ENCODE measurements at places on chromosomes 1 and 21.

GRCh38 chr1:224392411-224393249, 36.0 kb downstream of the CNIH4 start:
- no peak for DNase-seq

DNA sequence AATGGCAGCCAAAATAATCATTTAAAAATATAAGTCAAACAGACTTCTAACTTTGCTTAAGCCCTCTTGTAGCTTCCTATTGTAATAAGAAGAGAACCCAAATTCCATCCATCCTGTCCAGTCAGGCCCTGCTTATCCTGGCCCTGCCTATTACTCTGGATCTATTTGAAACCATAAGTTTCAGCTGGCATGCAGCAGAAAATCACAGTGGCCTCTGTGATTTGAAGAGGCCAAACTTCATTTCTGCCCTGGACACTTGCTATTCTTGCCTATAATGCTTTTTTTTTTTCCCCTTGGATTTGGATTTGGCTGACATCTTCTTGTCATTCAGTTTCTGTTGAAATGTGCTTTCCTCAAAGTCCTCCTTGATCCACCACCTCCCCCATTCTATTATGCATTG, 642.8 kb downstream of the USP25 start:
- DNase-seq = no peak

- DNase-seq = no peak
These were observed 1.1 kb upstream of the GJB3 start for GRCh38 chr1:34779962-34780361.

DNA sequence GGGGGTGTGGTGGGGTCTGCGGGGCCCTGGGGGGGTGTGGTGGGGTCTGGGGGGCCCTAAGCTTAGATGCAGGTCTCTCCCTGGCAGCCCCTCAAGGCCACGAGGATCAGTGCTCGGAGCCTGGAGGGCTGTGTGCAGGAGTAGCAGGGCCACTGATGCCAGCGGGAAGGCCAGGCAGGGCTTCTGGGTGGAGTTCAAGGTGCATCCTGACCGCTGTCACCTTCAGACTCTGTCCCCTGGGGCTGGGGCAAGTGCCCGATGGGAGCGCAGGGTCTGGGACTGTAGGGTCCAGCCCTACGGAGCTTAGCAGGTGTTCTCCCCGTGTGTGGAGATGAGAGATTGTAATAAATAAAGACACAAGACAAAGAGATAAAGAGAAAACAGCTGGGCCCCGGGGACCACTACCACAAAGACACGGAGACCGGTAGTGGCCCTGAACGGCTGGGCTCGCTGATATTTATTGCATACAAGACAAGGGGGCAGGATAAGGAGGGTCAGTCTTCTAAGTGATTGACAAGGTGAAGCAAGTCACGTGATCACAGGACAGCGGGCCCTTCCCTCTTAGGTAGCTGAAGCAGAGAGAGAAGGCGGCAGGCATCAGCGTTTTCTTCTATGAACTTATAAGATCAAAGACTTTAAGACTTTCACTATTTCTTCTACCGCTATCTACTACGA, 8.7 kb downstream of the RNF223 start:
- no peak for DNase-seq

GRCh38 chr21:35925497-35925896, 134.8 kb downstream of the SETD4 start:
- DNase-seq = no peak

DNA sequence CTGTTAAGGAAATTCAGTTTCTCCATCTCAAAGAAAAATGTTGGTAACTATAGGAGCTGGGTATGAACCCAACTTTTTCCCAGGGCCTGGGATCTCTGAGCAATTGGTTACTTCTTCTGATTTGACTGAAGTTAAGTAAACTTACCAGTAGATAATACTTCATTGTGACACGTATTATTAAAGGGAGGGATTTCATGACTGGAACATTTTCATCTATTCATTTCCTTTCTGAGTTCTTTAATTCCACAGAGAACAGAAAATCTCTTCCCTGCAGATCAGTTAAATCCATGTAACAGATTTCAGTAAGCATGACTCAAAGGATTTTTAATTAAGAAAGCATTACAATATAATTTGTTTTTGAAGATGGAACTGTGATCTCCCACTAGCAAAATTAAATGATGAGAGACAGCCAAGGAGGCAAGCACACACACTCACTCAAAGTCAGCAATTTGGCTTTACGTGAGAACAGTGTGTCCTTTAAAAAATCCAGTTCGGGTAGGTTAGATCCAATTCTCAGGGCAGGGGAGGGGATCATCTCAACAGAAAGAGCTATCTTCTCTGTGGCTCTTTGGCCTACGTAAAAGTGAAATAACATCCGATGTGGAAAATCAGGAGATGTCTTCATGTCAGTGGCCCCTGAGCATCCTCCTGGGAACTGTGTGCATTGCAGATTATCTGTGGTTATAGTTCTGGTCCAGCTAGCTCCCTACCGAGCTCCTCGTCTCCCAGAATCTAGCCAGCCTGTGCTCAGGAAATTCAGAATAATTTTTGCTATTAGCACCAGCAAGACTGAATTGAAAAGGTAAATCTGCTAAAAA, 10.8 kb upstream of the MYOC start:
- DNase-seq = no peak

- DNase-seq = no peak
These were observed 65.9 kb downstream of the LAMC2 start for GRCh38 chr1:183251959-183252450.

GRCh38 chr1:160209321-160210046, 4.3 kb downstream of the PEA15 start:
- DNase-seq = no peak

DNA sequence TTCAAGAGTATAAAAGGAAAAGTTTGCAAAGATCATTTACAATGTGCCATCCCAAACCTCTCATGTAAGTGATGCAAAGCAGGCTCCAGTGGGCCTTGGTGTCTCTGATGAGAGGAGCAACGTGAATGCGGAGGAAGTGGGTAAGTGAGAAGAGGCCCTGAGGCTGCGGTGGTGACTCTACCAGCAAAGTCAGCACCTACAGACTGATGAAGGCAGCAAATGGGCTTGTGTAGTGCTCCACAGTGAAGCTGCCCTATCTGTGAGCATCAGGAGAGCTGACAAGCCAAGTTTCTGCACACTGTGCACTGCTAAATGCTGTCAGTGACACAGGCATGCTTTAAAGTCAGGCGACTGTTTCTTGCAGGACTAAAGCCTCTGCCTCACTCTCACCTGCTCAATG, 15.6 kb upstream of the RAP1A start:
- peak; percentile 90 for DNase-seq

GRCh38 chr1:43388613-43389012, 987 bp downstream of the MED8 start:
- DNase-seq = no peak

- no peak for DNase-seq
These were observed 41.2 kb upstream of the KLF17 start for GRCh38 chr1:44077421-44077820.

DNA sequence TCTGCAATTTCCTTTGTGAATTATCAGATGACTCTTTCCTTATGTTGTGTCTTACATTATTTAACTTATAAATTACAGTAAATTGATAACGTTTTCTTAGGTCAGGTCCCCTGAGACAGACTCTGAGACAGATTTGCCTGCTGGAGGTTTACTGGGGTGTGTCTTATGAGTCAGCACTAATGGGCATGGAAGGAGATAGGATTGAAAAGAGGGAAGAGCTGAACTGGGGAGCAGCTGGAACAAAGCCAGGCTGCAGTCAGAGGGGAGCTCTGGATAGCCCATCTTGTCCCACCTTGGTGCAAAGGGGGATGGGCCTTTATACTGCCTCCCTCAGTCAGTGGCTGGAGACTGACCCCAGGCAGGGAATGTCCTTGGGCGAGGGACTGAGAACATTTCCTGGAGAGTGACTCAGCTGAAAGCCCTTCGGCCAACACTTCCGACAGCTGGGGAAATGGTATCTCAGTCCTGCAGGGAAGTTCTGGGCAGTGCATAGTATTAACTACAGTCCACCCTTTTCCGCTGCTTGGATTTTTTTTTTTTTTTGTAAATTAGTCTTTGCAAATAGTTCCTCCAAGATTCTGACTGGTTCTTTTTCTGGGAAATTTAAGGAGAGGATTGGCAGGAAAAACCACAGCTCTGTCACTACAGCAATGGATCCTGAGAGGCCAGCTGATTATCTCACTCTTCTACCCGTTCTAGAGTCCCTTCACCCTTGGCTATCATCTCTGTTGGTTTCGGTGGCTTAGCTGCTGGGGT, 39.1 kb upstream of the CDC42BPA start:
- DNase-seq = no peak

- DNase-seq = no peak
These were observed 3.5 kb downstream of the PAPPA2 start for GRCh38 chr1:176466514-176466913.

- DNase-seq = no peak
These were observed 28.5 kb upstream of the PRELP start for GRCh38 chr1:203447151-203447550.

GRCh38 chr1:62796221-62796620, 12.3 kb downstream of the ATG4C start:
- DNase-seq = no peak

GRCh38 chr1:95957748-95958147, 723.7 kb downstream of the RWDD3 start:
- DNase-seq = no peak

- no peak for DNase-seq
These were observed 435.7 kb upstream of the RUNX1 start for GRCh38 chr21:35484851-35485250.

DNA sequence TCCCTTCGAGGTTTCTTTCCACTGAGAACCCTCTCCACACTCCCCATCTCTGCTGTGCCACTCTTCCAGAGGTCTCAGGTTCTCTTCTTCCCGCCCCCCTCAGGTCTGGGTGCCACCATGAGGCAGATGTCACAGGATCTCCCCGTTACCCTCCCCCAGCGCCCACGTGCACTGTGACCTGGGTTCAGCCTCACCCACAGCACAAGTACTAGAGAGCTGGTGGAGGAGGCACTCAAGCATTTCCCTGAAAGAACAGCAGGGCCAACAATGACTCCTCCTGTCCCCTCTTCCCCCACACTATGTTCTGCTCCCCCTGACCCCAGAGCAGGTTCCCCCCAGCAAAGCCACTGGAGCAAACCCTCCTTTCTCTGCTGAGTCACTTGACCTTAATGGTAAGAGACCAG, 14.3 kb downstream of the PLEKHA6 start:
- DNase-seq = no peak

DNA sequence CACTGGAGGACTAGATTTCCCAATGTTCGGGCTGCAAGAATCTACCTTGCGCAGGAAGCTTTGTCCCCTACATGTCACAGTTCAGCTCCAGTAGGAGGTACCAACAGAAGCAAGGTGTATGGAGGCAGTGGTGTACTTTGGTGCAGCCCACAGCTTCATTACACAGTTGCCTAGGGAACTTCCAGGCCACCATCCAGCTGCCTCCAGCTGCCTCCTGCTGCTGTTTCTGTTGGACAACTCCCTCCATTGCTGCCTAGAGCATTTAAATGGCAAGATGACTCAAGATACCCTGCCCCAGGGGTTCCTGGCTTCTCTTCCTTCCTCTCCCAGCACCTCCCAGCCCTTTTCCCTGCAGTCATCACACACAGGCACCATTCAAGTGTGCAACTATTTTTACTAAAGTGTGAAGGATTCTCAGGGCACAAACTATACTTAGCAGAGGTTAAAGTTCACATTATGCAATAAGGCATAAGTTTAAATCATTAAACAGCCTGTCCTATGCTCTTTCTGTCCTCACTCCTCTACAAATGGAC, 39.0 kb upstream of the ATP1A1 start:
- DNase-seq = no peak

DNA sequence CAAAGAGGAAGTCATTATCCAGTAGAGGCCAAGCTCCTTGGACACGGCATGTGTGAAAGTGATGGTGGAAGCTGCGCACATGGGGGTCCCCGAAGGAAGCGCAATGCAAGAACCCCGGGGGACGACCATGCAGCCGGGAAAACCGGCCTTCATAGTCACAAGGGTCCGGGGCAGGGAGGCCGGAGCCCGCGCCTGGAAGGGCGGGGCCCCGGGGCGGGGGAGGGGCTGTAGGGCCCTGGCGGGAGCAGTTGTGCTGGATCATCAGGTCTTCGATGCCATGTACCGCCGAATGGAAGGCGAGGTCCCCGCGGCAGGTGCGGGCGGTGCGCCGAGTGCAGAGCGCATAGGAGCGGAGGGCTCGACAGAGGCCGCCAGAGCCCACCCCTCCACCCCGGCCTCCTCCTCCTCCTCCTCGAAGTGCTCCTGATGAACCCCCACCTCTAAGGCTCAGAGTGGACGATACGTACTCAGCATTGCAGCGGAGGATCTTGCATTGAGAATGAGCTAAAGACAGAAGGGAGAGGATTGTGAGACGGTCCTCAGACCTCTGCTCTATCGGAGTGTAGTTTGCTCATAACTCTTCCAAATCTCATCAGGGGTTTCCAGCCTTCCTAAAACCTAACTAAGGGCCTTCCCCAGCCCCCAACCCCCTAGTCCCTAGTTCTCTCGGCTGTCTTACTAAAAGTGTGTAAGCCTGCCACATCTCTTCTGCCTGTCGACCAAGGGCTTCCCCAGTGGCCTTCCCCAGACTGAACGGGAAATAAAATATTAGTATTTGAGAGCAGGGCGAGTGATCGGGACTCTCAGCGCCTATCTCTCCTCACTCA, 2.1 kb downstream of the HJV start:
- DNase-seq = no peak

GRCh38 chr1:240663169-240663879, 51.4 kb upstream of the GREM2 start:
- no peak for DNase-seq

GRCh38 chr1:7012461-7012924, 227.2 kb downstream of the CAMTA1 start:
- no peak for DNase-seq

- peak; percentile 58 for DNase-seq
These were observed 1.1 kb upstream of the CACYBP start for GRCh38 chr1:174998569-174999215.

GRCh38 chr1:85583611-85584263, 3.2 kb downstream of the CCN1 start:
- no peak for DNase-seq

DNA sequence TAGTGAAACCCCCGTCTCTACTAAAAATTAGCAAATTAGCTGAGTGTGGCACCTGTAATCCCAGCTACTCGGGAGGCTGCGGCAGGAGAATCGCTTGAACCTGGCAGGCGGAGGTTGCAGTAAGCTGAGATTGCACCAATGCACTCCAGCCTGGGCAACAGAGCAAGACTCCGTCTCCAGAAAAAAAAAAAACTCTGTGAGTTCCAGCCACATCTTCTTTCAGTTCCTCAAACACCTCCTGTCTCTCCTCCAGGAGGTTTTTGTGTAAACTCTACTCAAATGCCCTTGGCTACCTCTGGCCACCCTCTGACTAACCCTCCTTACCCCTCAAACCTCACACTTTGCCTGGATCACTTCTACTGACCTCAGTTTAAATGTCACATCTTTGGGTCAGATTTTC, 38.1 kb downstream of the RCSD1 start:
- no peak for DNase-seq

GRCh38 chr1:202834771-202835547, 24.2 kb downstream of the PCAT6 start:
- DNase-seq = no peak

GRCh38 chr1:12177999-12178441, 11.2 kb downstream of the TNFRSF1B start:
- peak; percentile 84 for DNase-seq

GRCh38 chr1:85149805-85150204, 51.0 kb downstream of the SYDE2 start:
- DNase-seq = no peak

Data from activated CD4-positive, alpha-beta T cell treated with anti-CD3 and anti-CD28 coated beads, Interleukin-2, amount 10 ng/mL, durations not matched to agents 7 days and 5 days (primary cell).